ENCODE measurements at places on chromosomes 5 and 9.
A peak's percentile ranks its signal among the peaks of the same experiment; 100 is the strongest.

GRCh38 chr9:107624234-107624948 is 134.8 kb upstream of the KLF4 start:
- DNase-seq, result no peak

GRCh38 chr5:173762045-173762444 is 126.1 kb upstream of the CPEB4 start:
- no peak for DNase-seq

- DNase-seq, result no peak
Observed at GRCh38 chr5:172925336-172925948, 33.8 kb upstream of the RPL26L1 start.

DNA sequence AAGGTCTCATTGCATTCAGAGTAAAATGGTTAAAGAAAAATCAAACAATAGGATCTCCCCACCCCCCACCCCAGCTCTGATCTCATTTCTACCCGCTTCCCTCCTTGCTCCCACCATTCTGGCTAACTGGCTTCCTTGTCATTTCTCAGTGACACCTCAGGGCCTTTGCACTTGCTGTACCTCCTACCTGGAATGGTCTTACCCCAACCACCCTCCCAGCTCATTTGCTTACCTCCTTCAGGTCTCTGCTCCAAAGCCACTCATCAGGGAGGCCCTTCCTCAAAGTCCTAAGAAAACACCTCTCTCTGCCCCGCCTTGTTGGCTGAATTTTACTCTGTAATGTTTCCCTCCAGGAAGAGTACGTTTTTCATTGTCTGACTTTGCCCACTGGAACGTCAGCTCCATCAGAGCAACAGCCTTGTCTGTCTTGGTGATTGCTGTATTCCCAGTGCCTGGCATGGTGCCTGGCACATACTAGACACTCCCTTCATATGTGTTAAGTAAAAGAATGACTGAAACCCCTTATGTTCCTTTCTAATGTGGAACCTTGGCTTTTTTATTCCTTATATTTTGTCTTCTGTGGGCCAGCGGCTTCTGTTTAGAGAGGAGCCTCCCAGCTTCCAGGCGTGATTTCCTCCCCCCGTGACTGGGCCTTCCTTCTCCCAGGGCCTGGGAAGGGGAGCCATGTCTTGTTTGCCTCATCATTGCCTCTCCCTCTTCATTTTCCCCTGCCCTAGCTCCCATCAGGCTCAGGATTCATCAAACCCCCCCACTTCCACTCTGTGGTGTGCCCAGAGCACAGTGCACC is 26.9 kb downstream of the NEURL1B start:
- DNase-seq, result no peak

GRCh38 chr5:20536813-20537212 is 548.8 kb upstream of the CDH18 start:
- DNase-seq, result no peak

- peak; percentile 30 for DNase-seq
Observed at GRCh38 chr9:28774433-28775235, 1201.4 kb upstream of the C9orf72 start.

GRCh38 chr9:98964911-98965336 is 21.2 kb downstream of the COL15A1 start:
- DNase-seq, result no peak

- DNase-seq, result no peak
Observed at GRCh38 chr9:115943431-115944165, 210.0 kb upstream of the PAPPA start.

GRCh38 chr5:81572201-81572600 is 178.3 kb upstream of the ACOT12 start:
- DNase-seq, result no peak

DNA sequence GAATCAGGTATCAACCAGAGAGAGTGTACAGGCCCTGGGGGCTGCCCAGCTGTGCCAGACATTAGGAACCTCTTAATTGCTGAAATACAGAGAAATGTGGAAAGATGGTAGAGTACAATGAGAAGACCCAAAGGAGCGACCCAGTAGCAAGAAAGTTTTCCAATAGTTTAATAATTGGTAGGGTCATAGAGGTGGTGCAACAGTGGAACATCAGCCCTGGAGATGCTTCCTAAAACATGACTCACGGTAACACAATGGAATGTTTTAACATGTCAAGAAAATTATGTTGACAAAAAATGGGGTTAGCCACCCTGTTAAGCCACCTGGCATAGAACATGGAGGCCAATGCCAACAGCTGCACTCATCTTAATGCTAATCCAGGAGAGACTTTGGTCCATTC is 284.1 kb downstream of the ELAVL2 start:
- DNase-seq, result no peak

GRCh38 chr5:143086908-143087637 is 316.4 kb downstream of the NR3C1 start:
- DNase-seq, result no peak

- no peak for DNase-seq
Observed at GRCh38 chr5:127337876-127338275, 47.3 kb downstream of the MEGF10 start.

DNA sequence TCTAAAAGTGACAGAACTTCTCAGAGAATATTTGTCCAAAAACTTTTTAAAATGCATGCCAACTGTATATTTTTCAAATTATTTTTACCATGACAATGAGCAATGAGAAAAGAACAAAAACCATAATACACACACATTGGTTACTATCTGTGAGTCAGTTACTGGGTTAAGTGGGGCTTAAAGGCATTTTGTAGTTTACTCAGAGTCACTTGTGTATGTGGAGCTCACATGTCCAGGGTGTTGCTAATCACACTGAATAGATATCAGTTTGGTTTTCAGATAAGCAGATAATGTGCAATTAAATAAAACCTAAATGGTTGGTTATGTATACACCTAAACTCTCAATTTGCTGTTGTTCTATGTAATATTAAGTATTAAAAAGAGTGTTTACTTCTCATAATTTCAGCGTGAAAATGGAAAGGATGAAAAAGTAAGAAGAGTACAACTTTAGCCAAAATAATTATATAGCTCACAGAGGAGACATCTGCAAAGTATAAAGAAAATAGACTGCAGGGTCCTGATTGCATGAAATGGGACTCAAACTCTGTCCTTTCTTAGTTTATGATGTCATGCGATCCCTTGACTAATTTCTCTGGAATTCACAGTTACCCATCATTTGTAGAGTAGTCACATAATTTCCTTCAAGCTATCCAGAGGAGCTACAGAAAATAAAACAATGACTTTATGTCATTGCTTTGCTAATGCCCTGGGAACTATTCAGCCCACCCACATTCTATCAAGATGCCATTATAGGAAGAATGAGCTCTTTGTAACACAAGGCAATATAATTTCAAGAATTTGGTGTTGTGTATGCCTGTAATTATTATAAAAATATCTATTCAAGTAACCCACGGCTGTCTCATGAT is 388.0 kb upstream of the ZNF608 start:
- no peak for DNase-seq

DNA sequence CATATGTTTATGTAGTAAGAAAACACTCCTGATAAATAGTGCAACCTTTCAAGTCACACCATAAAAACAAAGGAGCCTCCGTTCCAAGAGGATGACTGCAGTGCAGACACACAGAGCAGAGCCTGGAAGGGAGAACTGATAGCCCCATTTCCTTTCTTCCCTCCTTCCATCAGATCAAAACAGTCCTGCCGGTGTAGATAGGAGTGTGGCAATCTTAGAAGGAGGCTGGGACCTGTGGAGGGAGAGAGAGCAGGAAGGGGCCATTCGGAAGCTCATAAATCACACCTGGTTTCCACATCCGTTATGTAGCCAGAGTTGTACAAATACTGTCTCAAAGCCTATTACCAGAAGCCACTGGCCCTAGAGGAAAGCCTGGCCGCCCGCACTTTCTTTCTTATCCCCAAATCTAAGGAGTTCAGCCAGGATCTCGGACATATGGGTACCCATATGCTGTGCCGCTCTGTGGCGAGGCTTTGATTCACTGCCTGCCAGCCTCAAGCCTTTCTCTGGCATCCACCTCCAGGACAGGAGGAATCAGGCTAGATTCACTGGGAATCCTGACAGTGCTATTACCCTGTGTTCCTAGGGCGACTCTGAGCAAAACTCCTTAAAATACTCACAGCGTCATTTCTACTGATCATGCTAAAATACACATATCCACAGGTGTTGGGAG is 26.9 kb downstream of the DAP start:
- no peak for DNase-seq

DNA sequence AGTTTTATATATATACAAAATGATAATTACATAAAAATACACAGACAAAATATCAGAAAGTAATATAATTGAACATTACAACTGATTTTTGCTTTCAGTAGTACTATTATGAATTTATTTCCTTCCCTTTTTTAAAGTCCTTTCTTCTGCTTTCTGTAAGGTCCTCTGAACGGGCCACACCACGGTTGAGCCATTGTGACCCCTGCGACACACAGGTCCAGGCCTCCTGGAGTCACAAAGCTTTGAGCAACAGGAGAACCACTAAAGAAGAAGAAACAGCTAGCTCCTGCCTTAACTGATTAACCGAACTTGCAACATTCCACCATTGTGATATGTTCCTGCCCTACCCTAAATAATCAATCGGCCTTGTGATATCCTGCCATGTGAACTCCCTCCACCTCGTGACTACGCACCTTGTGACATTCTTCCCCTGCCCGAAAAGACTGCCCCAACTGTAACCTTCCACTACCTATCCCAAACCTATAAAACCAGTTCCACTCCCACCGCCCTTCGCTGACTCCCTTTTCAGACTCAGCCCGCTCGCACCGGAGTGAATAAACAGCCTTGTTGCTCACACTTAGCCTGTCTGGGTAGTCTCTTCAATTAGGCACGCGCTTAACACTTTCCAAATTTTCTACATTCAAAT is 375.0 kb upstream of the RFX3 start:
- no peak for DNase-seq

- peak; percentile 39 for DNase-seq
Observed at GRCh38 chr9:71819115-71819739, 50.9 kb upstream of the CEMIP2 start.

DNA sequence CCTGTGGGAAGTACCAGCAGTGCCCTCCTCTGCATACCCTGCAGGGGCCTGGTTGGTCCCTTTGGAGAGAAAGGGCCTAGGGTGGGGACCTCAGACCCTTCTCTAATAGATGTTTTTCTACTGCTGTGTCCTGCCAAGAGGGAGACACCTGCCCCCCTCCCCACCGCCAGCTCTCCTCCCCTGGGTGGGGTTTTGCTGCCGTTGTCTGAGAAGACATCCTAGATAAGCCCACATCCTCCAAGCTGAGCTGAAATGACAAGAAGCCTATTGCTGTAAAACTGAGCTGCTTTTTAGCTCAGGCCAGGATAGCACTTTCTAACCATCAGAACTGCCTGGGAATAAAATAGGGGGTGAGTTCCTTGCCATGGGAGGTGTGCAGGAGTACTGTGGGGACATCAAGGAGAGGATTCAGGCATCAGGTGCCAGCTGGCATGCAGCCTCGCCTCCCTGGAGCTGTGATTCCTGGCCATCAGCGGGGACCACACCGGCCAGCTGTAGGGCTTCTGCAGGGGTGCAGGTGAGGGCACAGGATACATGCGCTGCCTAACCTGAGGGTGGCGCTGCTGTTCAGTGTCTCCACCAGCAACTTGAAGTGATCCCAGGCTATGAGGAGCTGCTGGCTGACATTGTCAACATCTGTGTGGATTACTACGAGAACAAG is 37.9 kb downstream of the CYFIP2 start:
- no peak for DNase-seq

GRCh38 chr9:117796681-117797080 is 92.5 kb downstream of the TLR4 start:
- no peak for DNase-seq

DNA sequence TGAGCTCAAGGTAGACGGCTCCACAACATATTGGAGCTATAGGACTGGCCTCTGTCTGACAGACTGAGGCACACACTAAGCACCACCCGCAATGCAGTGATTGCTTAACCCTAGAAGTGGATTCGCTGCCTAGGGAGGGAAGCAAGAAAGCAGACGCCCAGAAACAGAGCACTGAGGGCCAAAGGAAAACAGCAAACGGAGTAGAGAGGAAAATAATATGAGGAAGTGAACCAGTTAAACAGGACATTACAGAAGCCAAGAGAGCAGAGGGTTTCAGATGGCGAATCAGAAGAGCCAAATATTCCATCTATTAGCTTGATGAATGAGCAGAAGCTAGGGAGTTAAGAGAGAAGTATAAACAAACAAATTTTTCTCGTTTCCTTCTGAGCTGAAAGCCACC is 139.2 kb upstream of the LHFPL2 start:
- no peak for DNase-seq

Data from D341Med (cell line).